Type B pancreatic cell (in vitro differentiated cells): ENCODE measurements at places on chromosomes 11 and 22.

DNA sequence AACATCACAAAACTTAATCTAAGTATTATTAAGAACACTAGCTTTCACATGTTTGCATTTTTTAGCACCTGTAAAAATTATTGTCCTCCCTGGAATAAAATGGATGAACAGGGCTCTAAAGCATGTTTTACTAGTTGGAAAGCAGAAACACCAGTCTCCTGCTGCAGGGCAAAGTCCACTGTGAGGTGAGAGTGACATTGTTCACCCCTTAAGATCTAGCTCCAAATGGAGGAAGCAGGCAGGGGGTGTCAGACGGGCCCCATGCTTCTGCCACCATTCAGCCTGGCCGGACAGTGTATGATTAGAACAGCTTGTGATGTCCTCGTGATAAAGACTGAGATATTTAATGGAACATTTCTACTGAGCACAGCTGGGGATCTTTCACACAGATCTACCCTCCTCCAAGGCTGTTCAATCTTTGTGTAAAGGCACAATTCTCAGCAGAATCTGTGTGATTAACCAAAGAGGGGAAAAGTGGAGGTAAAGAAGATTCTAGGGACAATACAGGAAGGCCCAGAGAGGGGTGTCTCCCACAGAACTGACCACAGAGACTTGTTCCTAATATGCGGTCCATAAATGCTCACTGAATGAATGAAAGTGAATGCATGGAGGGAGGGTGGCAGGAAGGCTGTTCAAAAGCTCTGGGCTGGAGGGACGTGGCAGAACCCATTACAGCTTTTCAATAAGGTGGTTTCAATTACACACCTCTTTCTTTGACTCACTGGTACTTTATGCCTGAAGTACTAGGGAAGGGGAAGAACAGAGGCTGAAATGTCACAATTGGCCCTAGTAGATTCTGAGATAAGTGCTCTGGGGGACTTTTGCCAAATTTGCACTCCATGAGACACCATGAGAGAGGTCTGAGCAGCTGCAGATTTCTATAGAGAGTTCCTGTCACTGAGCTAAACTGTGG, 239.1 kb upstream of the ARHGAP20 start:
- no peak for DNase-seq

GRCh38 chr11:114291842-114292680, 4.1 kb upstream of the NNMT start:
- DNase-seq = no peak

DNA sequence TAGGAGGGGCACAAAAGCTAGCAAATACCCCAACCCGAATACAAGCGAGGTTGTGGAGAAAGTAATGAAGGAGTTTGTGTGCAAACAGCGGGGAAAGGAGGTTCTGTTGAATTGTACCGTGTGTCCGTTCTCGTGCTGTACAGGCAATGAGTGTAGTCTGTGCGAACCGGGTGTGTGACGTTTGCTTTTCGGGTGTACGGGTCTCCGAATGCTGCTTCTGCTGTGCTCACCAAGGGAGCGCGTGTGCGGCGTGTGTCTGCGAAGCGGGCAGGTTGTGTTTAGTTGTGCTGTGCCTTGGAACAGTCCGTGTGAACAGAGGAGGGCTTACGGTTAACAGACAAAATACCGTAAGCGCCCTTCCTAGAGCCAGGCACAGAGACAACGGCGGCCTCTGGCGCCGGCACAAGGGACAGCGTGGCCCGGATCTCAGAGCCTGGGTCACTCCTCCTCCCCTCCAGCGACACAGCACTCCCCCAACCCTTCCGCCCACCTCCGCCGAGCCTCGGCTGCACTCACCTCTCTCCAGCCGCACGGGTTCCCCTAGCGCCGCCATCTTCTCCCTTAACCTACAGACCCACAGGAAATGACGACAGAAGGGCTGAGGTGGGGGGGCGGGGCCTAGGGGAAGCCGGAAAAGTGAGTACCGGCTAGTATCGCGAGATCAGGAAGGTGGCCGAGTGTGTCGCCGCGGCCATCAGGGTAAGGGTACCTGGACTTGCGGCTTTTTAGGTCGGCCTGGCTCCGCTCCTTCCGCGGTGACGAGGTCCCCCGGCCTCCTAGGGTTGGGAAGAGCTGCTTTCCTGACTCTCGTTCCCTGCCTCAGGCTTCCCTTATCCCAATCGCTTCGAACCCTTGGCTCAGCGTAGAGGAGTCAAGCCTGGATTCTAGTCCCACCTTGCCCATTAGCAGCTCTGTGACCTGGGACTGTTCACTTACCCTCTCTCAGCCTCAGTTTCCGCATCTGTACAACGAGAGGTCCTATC, at the start of gene LIN7C:
TSS of gene LIN7C (minus strand) at position 570 of the 983 bp plus-strand sequence. CDS start at position 553, 17 bp downstream.
- peak; percentile 92 for DNase-seq

- no peak for DNase-seq
Observed at GRCh38 chr11:71988050-71988449, 10.7 kb upstream of the IL18BP start.

DNA sequence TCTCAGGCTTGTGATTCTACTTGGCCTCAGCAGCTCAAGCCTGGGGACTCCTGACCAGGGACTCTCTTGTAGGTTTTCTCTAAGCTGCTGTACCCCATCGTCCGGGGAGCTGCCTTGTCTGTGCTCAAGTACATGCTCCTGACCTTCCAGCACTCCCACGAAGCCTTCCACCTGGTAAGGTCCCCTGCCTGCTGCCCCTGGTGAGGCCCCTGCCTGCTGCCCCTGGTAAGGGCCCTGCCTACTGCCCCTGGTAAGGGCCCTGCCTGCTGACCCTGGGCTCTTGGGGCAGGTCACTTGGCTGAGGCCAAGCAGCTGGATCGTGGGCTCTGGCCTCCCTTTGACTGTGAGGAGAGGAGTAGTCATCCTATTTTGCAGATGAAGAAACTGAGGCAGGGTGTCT, 11.3 kb downstream of the USP35 start:
- DNase-seq = no peak

DNA sequence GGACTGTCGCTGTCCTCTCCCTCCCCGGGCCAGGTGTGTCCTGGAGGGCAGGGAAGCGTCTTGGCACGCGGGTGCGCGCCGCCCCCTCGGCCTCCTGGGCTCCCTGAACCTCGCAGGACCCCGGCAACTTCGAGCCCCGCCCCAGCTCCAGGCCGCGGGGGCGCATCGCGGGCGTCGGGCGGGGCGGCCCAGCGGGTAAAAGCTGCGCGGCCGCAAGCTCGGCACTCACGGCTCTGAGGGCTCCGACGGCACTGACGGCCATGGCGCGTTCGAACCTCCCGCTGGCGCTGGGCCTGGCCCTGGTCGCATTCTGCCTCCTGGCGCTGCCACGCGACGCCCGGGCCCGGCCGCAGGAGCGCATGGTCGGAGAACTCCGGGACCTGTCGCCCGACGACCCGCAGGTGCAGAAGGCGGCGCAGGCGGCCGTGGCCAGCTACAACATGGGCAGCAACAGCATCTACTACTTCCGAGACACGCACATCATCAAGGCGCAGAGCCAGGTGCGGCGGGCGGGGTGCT, at the start of gene CST6:
TSS of gene CST6 (plus strand) at position 224 of the 519 bp plus-strand sequence. CDS start at position 261, 37 bp downstream.
- no peak for DNase-seq

DNA sequence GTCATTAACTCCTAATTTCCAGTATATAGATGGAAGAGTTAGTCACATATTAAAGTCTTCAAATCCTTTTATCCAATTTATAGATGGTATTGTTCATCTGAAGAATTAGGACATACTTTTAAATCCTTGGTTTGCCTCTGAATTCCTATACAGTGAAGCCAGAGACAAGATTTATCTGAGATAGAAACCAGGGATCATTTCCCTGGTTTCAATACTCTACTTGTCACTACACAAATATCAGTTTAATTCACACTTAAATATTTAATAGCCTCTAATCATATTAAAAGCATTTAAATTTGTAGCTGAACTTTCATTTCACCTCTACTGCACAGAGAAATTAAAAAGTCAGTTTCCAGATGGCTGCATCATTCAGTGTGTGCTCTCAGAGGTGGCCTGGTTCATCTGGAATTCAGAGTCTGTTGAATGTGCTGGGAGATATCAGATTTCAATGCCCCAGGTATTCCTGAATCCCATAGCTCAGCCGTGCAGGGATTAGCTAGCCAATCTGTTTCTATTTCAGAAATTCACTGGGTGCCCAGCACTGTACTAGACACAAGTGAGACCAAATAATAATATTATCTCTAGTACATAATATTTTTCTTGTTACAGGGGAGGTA, 344.3 kb downstream of the AASDHPPT start:
- no peak for DNase-seq

DNA sequence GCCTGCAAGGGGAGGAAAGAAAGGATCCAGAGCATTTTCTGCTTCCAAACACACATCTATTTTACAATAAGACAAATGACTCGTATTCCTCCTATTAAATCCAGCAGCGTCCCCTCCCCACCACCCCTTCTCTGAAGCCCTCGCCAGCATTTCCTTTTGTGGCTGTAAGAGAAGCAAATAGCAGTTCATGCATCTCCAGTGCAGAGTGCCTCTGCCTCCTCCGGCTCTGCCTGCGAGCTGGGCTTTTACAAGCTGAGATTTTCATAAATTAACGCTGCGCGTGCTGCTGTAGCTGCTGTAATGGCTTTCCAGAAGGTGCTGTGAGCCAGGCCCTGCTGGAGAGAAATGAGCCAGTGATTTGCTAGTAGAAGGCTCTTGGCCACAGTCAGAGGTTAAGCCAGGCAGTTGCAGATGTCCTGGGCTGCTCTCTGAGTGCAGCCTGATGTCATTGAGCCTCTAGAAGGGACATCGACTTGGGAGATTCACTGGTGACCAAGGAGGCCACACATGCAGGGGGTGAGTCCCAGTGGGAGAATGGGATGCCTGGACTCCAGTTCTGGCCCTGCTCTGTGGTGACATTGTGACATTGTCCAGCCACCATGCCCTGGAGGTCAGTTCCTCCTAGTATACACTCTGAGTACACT, 134.5 kb upstream of the NAV2 start:
- no peak for DNase-seq

DNA sequence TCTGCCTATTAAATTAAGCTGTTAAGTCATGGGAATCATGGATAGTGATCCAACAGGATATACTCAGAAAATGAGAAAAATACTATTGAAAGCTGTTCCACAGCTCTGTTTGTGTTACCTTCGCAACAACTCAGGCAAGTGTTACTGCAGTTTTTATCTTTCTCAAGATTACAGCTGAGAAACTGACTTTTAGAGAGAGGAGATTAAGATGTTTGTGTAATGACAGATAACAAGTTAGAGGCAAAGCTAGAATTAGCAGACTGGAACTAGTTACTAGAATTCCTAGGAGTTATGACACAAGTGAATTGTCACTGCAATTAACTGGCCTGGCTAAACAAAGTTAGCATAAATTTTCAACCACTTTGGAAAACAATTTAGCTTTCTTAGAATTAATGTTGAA, 1.6 kb downstream of the SLN start:
- no peak for DNase-seq

- DNase-seq = no peak
Observed at GRCh38 chr11:100923555-100923954, 206.1 kb downstream of the PGR start.

DNA sequence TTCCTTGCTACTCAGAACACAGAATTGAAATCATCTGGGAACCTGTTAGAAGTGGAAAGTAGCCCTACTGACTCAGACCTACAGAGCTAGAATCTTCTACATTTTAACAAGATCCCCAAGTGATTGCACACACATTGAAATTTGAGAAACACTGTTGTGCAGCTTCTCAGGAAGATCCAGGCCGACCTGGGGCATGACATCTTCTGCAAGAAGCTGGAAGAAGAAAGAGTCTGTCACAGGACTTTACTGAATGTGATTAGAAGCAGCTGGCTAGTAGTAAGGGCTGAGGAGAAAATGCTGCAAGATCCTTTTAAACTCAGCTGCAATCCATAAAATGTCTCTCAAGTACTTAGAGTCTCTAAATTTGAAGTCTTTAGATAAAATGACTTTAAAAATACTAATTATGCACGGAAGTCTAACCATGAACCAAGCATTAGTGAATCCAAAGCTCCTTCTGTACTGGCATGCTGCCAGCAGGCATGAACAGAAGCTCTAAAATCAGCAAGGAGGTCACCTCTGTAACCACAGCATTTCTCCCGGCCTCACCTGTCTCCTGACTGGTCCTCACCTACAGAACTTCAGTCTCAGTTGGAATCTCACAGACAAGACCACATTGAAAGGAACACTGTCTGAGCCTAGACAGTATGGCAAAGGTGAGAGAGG, 85.0 kb downstream of the SERGEF start:
- no peak for DNase-seq

DNA sequence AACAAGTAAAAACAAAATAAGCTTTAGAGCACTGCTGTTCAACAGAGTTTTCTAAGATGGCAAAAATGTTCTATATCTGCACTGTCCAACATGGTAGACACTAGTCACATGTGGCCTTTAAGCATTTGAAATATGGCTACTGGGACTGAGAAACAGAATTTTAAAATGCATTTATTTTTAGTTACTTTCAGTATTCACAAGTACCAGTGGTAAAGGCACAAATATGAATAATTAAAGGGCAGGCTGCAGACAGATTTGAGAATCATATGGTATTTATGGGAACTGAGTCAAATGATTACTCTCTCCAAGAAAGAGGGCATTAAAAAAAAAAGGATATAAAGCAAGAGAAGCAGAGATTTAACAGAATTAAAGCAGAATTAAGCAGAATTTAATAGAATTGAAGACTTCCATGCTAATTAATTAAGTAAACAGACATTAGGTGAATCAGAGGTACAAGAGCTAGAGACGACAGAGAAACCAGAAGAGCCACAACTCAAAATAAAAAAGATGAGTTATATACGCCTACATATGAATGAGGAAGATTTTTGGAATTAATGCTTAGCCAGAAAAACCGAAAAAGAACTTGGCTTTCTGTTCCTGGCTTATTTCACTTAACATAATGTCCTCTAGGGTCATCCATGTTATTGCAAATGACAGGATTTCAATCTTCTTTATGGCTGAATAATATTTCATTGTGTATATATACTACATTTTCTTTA, 160.4 kb downstream of the ATG16L2 start:
- no peak for DNase-seq

- no peak for DNase-seq
Observed at GRCh38 chr22:45754822-45755221, 83.2 kb downstream of the ATXN10 start.

GRCh38 chr22:43253839-43254238, 66.9 kb upstream of the TTLL12 start:
- no peak for DNase-seq

DNA sequence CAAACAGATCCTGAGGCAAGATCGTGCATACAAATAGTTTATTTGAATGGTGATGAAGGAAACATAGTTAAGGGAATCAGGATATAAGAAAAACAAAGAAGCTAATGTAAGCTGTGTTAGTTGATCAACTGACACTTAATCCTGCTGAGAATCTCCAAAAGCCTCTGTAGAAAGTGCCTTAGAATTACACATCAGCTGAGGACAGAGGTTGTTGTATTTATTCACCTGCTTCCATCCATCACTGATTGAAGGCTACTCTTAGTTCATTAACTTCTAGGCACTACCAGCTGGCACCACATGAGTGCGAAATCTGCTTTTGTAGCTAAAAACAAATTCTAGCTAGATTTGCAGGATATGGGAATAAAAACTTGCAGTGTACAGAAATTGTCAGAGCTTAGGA, 1082.0 kb upstream of the CNTN5 start:
- no peak for DNase-seq
